Pulmonary artery endothelial cell (primary cell): ENCODE measurements at places on chromosomes 12 and 14.

DNA sequence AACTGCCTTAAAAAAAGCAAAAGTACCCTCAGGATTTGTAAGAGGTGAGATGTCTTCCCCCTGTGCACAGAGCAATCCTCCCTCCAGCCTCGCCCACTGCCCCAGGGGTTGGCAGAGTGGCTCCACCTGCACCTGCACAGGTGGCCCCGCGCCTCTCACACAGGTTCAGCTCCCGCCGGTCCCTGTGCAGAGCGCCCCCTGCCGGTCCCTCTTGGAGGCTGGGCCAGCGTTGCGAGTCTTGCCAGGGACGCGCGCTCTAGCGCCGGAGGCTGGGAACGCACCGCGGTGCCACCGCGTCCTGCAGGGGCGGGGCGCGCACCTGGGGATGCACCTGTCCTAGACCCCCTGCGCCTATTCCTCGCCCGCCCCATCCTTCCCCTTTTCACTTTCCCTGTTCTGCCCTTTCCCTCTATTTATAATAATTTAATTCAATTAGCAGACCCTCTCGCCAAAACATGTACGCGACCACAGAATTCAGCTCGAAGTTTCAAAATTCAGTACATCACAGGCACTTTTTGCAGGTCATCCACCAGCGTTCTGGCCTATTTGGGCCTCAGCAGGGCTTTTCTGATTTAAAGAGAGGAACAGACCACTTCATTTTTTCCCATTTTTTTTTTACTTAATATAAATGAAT lies 618.6 kb downstream of the AACS start:
- DNase-seq, result no peak

GRCh38 chr14:21241218-21241819 lies 27.9 kb downstream of the HNRNPC start:
- no peak for DNase-seq

DNA sequence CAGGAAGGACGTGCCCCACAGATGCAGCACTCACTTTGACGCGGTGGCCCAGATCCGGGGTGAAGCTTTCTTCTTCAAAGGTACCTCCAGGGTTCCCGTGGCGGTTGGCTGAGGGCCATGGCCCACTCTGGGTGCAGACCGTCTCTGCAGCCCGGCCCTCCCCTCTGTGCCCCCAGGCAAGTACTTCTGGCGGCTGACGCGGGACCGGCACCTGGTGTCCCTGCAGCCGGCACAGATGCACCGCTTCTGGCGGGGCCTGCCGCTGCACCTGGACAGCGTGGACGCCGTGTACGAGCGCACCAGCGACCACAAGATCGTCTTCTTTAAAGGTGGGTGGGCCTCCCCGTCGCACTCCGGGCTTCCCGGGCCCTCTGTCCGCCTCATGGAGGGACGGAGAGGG lies 16.9 kb downstream of the MMP17 start:
- no peak for DNase-seq

DNA sequence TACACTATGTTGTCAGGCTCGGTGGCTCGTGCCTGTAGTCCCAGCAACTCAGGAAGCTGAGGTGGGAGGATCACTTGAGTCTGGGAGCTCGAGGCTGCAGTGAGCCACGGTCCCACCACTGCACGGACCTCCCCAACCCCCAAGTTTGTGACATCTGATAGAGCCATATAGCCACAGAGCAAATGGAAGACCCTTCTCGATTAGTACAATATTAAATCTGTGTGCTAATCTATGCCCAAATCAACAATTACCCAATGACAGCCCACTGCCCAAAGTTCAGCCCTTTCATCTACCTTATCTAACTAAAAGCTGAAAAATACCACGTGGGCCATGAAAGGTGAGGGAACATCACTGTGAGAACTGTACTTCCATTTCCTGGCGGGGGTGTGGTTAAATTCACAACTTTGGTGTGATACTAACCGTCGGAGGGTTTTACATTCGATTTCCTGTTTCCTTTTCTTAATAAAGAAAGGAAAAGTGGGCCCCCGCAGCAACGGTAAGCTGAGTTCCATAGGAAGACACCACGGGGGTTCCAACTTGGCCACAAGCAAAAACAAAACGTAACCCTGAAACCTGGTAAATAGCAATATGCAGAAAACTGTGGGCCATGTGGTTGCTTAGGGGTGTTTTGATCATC lies 31.2 kb upstream of the FOS start:
- DNase-seq, result no peak

DNA sequence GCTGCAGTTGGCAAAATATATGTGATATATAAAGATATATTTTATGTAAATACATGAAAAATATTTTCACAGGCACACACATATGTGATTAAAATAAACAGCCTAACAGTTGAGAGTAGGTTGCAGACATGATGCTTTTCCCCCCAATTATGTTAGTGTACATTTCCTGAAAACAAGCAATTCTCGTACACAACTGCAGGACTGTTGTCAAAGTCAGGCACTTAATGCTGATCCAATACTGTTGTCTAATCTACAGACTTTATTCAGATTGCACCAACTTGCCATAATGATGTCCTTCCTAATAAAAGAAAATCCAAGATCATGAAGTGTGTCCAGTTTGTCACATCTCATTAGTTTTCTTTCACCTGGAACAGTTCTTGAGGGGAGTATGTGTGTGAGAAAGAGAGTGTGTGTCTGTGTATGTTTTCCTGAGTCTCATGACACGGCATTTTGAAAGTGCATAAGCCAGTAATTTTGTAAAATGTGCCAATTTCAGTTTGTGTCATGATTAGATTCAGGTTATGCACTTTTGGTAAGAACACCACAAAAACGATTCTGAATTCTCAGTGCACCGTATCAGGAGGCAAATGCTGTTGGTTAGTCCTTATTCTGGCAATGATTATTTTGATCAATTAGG lies 16.5 kb upstream of the SEL1L start:
- DNase-seq, result no peak

GRCh38 chr12:47165934-47166333 lies 86.2 kb upstream of the AMIGO2 start:
- DNase-seq, result no peak

- no peak for DNase-seq
Observed at GRCh38 chr14:99727096-99727870, 43.2 kb downstream of the CYP46A1 start.

DNA sequence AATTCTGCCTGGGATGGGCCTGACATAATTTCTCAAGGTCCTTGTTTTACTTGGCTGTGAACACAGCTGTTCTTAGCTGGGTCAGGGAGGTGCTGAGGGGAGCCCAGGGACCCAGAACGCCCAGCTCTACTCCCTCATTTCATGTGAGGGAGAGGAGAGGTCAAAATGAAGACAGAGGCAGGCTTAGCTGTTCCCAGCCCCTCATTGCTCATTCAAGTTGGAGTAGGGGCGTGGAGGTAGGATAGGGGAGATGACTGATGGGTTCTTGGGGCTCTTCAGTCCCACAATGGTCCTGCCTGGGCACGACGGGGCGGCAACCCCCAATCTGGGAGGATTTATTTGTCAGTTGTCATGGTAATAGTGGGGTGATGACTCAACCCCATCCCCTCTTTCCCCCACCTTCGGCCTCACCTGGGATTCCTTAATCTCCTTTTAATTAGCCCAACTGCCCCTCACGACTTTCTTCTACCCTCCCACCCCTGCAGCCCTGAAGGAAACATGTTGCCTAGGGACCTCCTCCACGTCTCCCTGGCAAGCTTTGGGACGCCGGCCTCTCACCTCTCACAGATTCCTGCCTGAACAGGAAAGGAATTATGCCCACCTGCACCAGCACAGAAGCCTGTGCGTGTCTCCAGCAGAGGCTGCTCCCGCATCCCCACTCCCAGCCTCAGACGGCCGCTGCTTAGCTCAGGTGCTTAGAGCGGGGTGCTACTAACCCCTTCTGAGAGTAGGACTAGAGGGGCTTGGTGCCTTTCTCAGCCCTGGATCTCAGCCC lies 10.2 kb downstream of the SPRYD3 start:
- no peak for DNase-seq

DNA sequence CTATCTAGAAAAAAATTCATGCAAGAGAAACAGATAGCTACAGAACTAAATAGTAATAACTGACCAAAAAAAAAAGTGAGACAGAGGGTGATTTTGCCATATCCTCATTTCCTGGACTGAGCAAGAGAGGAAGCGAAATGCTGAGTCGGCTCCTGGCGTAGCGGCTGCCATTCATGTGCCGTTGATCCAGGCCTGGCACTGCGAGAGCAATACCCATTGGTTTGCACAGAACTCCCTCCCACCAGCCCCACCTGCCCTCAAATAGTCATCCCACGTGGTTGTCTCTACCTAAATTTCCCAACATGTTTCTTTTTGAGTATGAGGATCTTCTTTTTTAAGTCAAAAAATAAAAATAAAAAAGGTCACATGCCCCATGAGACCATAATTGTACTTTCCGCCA lies 9.4 kb upstream of the WNT5B start:
- peak; percentile 41 for DNase-seq

- no peak for DNase-seq
Observed at GRCh38 chr12:62684570-62685295, 218.1 kb downstream of the MON2 start.

- DNase-seq, result no peak
Observed at GRCh38 chr12:13000925-13001774, 1.1 kb upstream of the HEBP1 start.

- DNase-seq, result peak; percentile 39
Observed at GRCh38 chr12:125340791-125341190, 275.6 kb downstream of the AACS start.

DNA sequence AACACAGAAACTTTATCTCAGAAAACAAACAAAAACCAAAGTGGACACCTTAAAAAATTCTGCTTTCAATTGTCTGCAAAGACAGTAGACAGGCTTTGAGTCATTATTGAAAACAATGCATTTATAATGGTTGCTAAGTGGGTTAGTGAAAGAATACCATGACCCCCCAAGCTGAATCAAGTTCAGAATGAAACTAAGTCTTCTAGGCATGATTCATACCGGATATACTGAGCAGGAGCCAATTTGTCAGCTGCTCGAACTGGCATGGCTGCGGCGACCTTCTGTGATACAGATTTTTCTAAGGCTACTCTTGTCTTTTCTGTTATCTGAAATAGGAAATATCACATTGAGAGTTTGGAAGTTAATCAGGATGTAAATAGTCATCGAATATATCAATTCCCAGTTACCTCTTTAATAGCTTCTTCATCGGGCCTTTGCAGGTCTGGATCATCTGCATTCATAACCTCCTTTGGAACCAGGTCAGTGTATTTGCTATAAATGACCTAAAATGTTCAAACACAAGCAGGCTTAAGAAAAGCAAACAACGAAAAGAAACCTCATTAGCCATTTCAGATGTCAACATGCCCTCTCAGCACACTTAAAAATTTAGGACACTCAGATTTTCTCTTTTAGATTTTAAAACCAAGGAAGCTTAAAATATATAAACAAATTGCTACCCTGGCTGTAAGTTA lies 22.3 kb downstream of the SNW1 start:
- peak; percentile 80 for DNase-seq

- DNase-seq, result no peak
Observed at GRCh38 chr12:17918013-17918412, 172.0 kb downstream of the RERGL start.

DNA sequence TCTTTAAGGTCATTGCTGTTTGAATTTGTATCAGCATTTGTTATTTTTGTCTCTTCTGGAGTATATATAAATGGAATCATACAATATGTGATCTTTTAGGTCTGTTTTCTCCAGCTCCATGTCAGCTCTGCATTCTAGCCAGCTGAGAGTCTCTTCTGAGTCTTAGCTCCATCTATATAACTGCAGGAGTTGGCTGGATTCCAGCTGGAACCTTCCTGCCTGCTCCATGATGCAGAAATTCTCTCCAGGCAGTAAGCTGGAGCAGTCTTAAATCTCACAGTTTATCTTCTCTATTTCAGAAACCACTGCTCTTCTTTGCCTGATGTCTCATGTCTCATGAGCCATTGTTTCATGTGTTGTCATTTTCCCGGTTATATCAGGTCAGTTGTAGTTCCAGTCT lies 827.6 kb downstream of the NRXN3 start:
- DNase-seq, result no peak

DNA sequence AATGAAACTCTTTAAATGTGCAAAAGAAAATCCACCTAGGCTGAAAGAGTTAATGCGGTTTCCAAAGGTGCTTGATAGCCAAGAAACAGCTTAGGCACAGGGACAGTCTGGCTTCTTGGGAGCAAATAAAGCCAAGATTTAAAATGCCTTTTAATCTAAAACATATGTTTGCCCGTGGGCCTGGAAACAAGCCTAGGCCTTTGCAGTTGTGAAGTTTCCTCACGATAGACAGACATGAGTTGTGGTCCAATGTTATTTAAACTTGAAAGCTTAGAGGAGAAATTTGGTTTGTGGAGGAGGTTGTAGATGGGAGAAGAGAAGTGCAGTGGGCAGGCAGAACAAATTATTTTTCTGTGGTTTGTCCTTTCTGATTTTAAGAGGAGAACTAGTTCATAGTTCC lies 29.8 kb downstream of the PROX2 start:
- no peak for DNase-seq

DNA sequence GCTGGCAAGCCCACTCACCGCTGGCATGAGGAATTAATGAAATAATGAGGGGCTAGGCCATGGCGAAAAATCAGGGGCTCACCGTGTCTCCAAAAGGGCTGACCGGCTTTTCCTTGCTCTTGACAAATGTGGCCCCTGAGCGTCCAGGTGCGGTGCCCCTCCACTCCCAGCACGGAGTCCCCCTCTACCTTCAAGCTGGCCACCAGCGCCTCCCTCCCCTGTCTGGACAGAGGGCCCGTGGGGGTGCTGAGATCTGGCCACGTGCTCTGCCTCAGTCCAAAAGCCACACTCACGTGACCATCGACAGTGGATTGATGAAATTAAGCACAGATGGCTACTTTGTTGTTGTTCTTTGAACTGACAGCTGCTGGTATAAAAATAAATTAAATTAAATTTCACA lies 78.8 kb upstream of the BCL11B start:
- DNase-seq, result no peak

- no peak for DNase-seq
Observed at GRCh38 chr14:37573356-37573755, 21.7 kb downstream of the FOXA1 start.

GRCh38 chr12:65881965-65882413 lies 57.7 kb downstream of the HMGA2 start:
- DNase-seq, result peak; percentile 40

DNA sequence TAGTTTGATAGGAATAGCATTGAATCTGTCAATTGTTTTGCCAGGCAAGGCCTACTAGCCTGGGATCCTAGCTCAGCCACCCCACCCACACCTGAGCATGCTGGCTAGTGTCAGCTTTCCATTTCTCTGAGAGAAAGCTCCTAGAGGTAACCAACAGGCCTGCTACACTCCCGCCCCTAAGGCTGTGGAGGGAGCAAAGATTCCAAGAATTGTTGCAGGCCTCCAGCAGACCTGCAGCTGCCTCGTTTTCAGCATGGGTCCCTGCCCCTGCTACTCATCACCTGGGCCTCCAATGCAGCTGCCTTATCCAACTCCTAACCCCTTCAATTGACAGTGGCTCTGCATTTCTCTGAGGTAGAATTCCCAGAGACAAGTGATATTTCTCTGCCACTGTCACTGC lies 852.4 kb upstream of the MDGA2 start:
- no peak for DNase-seq
